A549 treated with DMSO at 1 μM for 4 hours (cell line): ENCODE measurements at places on chromosomes 16 and 17. TPM values are rescaled to one million over a fixed set of nuclear protein-coding genes. Genes with fewer than 3 reads are reported as not detected.

TBC1D28 gene
- not detected in 5 replicates for total RNA-seq

CCL7 gene
- total RNA-seq = 0.29 to 0.50 TPM (median 0.45 TPM) in 5 replicates

C16orf54 gene
- not detected in 5 replicates for total RNA-seq

HS3ST3B1 gene
- 0.27 to 0.49 TPM (median 0.36 TPM) in 5 replicates for total RNA-seq

HSPB9 gene
- total RNA-seq = not detected in 5 replicates

NOD2 gene
- not detected in 5 replicates for total RNA-seq

CIITA gene
- 0.05 to 0.14 TPM (median 0.11 TPM) in 4 of 5 replicates, not detected in the other for total RNA-seq

ATP2A1 gene
- total RNA-seq = 1.4 to 3.6 TPM (median 2.4 TPM) in 5 replicates

HOXB5 gene
- total RNA-seq = 1.2 to 3.3 TPM (median 2.4 TPM) in 5 replicates

SCIMP gene
- not detected in 5 replicates for total RNA-seq

OTOP3 gene
- not detected in 5 replicates for total RNA-seq

GUCY2D gene
- not detected in 5 replicates for total RNA-seq

GLIS2 gene
- 26.2 to 34.2 TPM (median 31.1 TPM) in 5 replicates for total RNA-seq

TK1 gene
- total RNA-seq = 194 to 287 TPM (median 233 TPM) in 5 replicates

WNT9B gene
- total RNA-seq = not detected in 5 replicates

KRTAP9-8 gene
- total RNA-seq = not detected in 5 replicates

KRT33B gene
- 0.07 to 0.28 TPM (median 0.15 TPM) in 3 of 5 replicates, not detected in the others for total RNA-seq

GALR2 gene
- total RNA-seq = 0.22 to 1.6 TPM (median 1.3 TPM) in 5 replicates

MYO15B gene
- 45.2 to 59.3 TPM (median 52.1 TPM) in 5 replicates for total RNA-seq

SENP3 gene
- 90.8 to 107 TPM (median 105 TPM) in 5 replicates for total RNA-seq

KRT9 gene
- not detected in 5 replicates for total RNA-seq

WFDC1 gene
- total RNA-seq = not detected in 5 replicates

TBC1D26 gene
- total RNA-seq = not detected in 5 replicates

TNFSF13 gene
- 0.53 to 0.94 TPM (median 0.70 TPM) in 5 replicates for total RNA-seq

ADAM11 gene
- 1.9 to 2.7 TPM (median 2.1 TPM) in 5 replicates for total RNA-seq

ASB16 gene
- 0.08 to 0.17 TPM (median 0.10 TPM) in 5 replicates for total RNA-seq

ORMDL3 gene
- 36.2 to 49.3 TPM (median 43.7 TPM) in 5 replicates for total RNA-seq

XAF1 gene
- total RNA-seq = 0.03 TPM in 1 of 5 replicates, not detected in the others

PRR35 gene
- 0.05 to 0.17 TPM (median 0.09 TPM) in 5 replicates for total RNA-seq

CCDC40 gene
- total RNA-seq = 5.2 to 7.8 TPM (median 6.5 TPM) in 5 replicates

CIAPIN1 gene
- total RNA-seq = 68.9 to 89.6 TPM (median 73.2 TPM) in 5 replicates

ZNF205 gene
- 10.9 to 15.0 TPM (median 12.1 TPM) in 5 replicates for total RNA-seq

TMEM238L gene
- total RNA-seq = not detected in 5 replicates

RAB37 gene
- total RNA-seq = 0.99 to 1.6 TPM (median 1.3 TPM) in 5 replicates

CCDC92B gene
- total RNA-seq = 0.09 to 0.25 TPM (median 0.17 TPM) in 5 replicates

SLFN12L gene
- total RNA-seq = 0.02 to 0.06 TPM in 2 of 5 replicates, not detected in the others

PDILT gene
- total RNA-seq = not detected in 5 replicates

PPM1E gene
- 0.06 to 0.08 TPM (median 0.07 TPM) in 5 replicates for total RNA-seq

KRT27 gene
- total RNA-seq = not detected in 5 replicates

NKD1 gene
- total RNA-seq = 0.10 to 0.68 TPM (median 0.27 TPM) in 5 replicates

SULT1A1 gene
- total RNA-seq = 4.7 to 6.8 TPM (median 5.4 TPM) in 5 replicates

EVPLL gene
- not detected in 5 replicates for total RNA-seq

TIMP2 gene
- 182 to 238 TPM (median 207 TPM) in 5 replicates for total RNA-seq

CD300H gene
- total RNA-seq = 0.53 to 0.88 TPM (median 0.55 TPM) in 3 of 5 replicates, not detected in the others

CD7 gene
- total RNA-seq = 0.08 TPM in 1 of 5 replicates, not detected in the others

BRIP1 gene
- 3.9 to 5.8 TPM (median 5.3 TPM) in 5 replicates for total RNA-seq

TRPV3 gene
- 0.18 to 0.44 TPM (median 0.41 TPM) in 5 replicates for total RNA-seq
